A375 (cell line): ENCODE measurements at places on chromosomes 2 and 18. TPM values are rescaled to one million over a fixed set of nuclear protein-coding genes. Genes with fewer than 3 reads are reported as not detected.

ZNF804A gene
- total RNA-seq: 3.0 and 3.4 TPM in 2 replicates

UGT1A8 gene
- total RNA-seq: not detected in 2 replicates

DUSP2 gene
- 17.0 and 18.2 TPM in 2 replicates for total RNA-seq

G6PC2 gene
- total RNA-seq: not detected in 2 replicates

ROCK2 gene
- total RNA-seq: 52.1 and 56.9 TPM in 2 replicates

REV1 gene
- total RNA-seq: 17.8 and 21.2 TPM in 2 replicates

RGPD3 gene
- 0.08 TPM in 1 of 2 replicates, not detected in the other for total RNA-seq

RMC1 gene
- 18.3 and 18.4 TPM in 2 replicates for total RNA-seq
